ENCODE measurements at places on chromosomes 16 and 17.

GRCh38 chr17:44976206-44976605 is 8.1 kb upstream of the C1QL1 start:
- DNase-seq = no peak

DNA sequence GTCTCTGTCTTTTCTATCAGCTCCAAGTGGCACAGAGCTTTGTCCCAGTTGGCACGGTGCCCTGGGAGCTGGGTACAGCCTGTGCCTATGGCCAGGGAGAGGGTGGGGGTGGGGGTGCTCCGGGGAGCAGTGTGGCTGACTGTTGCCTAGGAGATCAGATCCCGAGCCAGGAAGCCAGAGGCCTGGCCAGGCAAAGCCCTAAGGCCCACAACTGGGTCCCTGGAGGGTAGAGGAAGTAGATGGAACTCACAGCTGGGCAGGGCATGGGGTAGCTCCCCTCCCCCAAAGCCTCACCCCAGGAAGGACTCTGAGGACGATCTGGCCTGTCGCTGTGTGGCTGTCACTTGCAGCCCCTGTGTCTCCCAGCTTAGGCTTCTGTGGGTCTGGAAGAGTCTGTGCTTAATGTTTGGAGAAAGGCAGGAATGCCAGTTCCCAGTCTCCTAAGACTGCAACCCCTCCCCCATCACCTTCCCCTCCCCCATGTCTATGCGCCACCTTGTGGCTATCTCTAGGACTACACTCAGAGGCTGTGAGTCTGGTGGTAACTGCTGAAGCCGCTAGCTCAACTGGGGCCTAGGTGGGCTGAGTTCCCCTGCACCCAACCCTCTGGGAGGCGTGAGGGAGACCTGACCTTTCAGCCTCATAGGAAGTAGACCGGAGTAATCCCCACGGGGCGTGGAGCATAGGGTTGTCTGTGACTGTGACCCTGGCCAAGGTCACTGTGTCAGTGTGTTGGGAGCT is 12.6 kb downstream of the THRA start:
- no peak for DNase-seq

- no peak for DNase-seq
Measured at GRCh38 chr16:57736419-57737351, 1.1 kb downstream of the KATNB1 start.

- DNase-seq = no peak
Measured at GRCh38 chr16:56781528-56781961, 51.6 kb downstream of the NUP93 start.

DNA sequence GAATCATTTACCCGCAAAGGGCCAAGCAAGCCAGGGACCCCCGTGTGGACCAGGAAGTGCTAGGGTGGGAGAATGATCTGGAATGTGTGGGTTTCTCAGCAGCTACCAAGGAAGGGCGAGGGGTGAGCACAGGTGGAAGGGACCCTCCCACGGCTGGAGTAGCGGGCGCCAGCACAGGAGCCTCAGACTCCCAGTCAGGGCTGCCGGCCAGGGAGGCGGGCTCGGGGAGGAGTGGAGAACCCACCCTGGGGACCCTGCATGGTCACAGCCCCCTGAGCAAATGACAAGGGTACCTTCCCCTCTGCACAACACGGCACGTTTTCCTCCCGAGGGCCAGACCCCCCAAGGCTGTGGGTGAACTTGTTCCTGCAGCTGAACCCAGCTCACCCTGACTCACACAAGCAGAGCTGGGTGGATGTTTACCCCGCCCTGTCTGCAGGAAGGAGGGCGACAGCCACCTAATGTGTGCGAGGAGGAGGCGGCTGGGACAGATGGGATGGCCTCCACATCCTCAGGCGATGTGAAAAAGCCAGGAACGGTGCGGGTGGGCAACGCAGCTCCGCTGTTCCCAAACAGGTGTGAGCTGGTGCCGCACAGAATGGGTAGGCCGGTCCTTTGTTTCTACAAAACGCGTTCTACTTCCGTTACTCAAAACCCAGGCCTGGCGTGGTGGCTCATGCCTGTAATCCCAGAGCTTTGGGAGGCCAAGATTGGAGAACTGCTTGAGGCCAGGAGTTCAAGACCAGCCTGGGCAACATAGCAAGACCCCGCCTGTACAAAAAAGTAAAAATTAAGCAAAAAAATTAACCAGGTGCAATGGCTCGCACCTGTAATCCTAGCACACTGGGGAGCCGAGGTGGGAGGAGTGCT is 6.2 kb downstream of the ECI1 start:
- no peak for DNase-seq

DNA sequence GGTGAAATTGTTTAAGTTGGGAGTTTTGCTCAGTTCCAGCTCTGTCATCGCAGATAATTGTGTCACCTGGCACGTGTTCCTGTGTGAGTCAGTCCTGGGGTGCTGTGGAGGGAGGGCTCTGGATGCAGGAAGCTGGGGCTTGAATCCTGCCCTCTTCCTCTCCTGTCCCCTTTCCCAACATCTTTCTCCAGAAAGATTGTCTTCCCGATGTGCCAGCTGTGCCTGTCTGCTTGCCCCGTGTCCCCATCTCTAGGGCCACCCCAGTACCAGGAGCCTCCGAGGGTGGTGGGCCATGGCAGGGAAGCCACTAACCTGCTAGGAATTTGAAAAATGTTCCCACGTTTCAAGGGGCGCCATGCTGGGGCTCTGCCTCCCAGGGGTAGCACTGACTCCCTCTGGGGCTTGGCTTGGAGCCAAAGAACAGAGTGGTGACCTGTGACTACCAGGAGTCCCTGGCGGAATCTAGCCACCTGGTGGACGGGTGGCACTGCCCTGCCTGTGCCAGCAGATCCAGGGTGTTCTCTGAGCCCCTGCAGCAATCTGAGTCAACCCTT is 198.1 kb downstream of the ENGASE start:
- DNase-seq = peak; percentile 13

- peak; percentile 37 for DNase-seq
Measured at GRCh38 chr17:75152922-75153779, 1.2 kb downstream of the JPT1 start.

DNA sequence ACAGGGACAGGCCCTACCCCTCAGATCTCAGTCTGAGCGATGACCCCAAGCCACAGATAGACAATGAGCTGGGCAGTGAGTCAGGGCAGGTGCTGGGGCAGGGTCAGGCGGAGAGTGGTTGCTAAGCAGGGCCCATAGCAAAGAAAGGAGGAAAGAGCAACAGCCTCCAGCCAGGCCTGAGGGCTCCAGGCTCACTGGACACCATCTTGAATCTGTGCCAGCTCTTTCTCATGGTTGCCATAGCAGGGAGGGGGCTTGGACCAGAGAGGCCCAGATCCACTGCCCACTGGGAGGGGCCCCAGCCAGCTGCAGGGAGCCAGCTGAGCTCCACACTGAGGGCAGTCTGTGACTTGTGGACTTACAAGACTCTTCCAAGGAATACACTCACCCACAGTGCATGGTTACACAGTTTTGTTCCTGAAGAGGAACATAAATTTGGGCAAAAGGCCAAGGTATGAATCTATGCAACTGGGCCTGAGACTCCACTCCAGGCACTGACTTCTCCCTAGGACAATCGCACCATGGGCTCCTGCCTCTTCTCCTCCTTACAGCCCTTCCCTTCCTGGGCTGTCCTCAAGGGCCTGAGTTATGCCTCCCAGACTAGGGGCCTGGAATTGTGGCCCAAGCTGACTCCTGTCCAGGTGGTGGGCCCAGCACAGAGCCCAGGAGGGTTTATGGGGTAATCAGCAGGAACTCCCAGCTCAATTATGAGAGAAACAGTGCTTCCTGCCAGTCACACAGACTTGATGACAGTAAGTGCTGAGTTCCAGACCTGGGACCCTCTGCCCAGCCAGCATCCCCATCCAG is 59.9 kb downstream of the BEAN1 start:
- DNase-seq = no peak

DNA sequence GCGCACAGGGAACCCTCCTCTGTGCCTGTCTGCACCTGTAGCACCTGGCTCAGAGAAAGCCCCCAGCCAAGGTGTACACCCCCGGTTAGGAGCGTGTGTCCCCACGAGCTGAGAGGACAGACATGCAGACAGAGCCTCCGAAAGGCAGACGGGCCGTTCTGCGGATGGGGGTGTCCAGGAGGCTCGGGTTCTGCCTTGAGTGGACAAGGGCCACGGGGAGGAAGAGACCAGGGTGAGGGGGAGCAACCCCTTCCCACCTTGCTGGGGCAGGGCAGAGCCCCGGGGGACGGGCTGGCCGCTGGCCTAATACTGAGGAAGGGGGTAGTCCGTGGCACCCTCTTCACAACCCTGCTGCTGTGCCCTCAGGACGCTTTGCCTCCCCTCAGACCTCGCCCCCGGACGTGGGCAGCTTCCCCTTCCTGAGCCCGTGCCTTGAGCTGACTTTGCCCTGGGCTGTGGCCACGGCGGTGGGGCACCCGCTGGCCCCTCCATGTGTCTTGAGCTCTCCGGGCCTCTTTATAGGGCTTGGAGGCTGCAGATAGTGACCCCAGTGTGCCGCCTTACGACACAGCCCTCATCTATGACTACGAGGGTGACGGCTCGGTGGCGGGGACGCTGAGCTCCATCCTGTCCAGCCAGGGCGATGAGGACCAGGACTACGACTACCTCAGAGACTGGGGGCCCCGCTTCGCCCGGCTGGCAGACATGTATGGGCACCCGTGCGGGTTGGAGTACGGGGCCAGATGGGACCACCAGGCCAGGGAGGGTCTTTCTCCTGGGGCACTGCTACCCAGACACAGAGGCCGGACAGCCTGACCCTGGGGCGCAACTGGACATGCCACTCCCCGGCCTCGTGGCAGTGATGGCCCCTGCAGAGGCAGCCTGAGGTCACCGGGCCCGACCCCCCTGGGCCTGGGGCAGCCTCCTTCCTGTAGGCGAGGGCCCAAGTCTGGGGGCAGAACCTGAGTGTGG is 5.7 kb downstream of the SLC22A31 start:
- DNase-seq = no peak

- DNase-seq = no peak
Measured at GRCh38 chr17:1484060-1484535, 8.4 kb downstream of the MYO1C start.

DNA sequence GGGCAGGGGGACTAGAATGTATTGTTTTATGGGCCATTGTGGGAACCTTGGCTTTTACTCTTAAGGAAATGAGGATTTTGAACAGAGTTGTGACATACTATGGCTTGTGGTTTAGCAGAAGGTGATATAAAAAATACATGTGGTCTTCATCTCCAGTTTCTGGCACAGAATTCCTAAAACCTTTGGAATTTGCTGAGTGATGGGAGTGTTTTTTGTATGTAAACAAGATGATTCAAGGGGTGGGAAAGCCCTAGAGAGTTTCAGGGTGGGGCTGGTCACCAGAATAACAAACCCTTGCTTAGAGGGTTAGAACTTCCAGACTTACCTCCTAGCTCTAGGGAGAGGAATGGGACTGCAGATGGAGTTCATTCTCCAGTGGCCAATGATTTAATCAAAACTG is 316.1 kb downstream of the PHKB start:
- no peak for DNase-seq

DNA sequence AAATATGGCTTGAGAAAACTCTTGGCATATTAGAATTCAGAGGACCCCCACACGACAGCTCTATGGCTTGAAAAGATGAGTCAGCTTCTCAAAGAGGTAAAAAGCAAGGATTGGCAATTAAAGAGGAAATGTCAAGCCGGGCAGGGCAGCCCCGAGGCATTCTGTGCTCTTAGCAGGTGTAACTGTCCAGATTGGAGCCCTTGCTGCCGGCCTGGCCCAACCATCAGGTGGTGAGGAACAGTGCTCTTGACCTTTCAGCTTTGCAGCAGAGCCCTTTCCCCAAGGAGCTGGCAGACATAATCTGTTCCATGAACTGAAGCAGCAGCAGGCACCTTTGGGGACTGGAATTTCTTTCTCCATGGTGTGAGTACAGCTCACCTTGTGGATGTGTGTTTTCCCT is 287.8 kb downstream of the UTP18 start:
- no peak for DNase-seq

- no peak for DNase-seq
Measured at GRCh38 chr17:28507567-28508203, 1.5 kb downstream of the FOXN1 start.

GRCh38 chr17:62611292-62611691 is 16.2 kb upstream of the MRC2 start:
- no peak for DNase-seq

DNA sequence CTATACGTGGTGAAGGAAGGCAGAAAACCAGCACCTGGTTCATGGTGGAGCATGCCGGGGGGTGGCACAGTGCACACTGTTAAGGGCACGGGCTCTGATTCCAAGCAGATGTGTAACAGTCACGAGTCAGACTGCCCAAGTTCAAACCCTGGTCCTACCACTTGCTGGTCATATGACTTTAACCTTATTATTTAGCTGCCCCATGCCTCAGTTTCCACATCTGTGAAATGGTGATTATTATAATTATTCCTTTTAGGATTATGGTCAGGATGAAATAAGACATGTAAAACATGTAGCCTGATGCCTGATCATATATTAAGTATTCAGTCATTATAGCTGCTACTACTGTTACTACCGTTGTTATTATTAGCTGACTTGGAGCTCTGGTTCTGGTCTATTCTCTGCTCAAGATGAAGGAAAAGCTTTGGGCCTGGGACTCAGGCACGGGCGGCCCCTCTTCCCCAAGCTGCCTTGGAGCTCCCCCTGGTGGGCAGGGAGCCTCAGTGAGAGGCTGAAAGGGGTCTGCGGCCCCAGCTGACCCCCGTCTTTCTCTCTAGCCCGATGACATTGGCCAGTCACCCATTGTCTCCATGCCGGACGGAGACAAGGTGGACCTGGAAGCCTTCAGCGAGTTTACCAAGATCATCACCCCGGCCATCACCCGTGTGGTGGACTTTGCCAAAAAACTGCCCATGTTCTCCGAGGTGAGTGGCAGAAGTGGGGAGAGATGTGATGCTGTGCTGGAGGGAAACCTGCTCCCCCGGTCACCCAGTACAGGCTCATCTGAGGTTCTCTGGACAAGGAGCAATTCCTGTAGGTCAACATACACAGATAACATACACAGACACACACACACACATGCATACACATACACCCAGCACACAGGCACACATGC is 14.0 kb downstream of the NR1D1 start:
- no peak for DNase-seq

GRCh38 chr17:76438906-76439305 is 14.0 kb downstream of the UBE2O start:
- DNase-seq = no peak

DNA sequence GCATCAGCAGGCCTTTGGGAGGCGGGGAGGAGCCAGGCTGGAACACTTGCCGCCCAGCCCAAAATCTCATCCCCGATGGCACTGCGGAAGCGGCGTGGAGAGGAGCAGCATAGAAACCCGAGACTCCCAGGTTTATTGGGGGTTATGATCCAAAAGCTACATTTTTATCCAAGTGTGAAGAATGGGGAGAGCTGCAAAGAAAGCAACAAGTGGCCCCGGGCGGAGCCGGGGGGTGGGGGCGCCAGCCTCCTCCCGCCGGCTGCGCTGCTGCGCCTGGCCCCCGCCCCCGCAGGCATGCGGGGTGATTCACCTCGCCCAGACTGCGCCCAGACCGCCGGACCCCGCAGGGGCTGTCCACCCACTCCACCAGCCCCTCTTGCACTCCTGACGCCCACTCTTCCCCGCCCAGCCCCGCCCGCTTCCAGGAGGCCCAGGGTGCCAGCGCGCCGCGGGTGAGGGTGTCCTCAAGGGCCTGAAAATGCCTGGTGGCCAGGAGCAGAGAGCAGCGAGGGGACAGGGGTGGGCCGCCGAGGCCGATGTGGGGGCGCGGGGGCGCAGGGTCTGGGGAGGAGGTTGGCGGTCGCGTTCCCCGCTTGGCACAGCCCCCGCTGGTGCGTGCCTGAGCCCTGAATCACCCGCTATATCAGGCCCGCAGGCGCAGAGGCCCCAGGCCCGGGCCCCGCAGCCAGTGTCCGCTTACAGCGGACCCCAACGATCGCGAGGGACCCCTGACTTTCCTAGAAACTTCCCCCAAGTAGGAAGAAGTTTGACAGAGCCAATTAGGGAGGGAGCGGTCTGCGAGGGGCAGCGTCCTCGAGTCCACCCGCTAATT is 1.3 kb downstream of the CAVIN1 start:
- DNase-seq = no peak

GRCh38 chr17:17289086-17289485 is 8.0 kb upstream of the COPS3 start:
- DNase-seq = no peak
